ENCODE measurements at places on chromosomes 1 and 21. TPM values are rescaled to one million over a fixed set of nuclear protein-coding genes. Genes with fewer than 3 reads are reported as not detected.
A peak's percentile ranks its signal among the peaks of the same experiment; 100 is the strongest.

The CTTNBP2NL gene
- 12.6 TPM for total RNA-seq

The PRR9 gene
- not detected for total RNA-seq

The NBPF6 gene
- total RNA-seq: not detected

The UTS2 gene
- not detected for total RNA-seq

The LCE1C gene
- not detected for total RNA-seq

The TMPRSS3 gene
- total RNA-seq: not detected

The SPRR5 gene
- total RNA-seq: not detected

The C1QTNF12 gene
- 0.50 TPM for total RNA-seq

The FMN2 gene
- total RNA-seq: not detected

The RGS5 gene
- total RNA-seq: 278 TPM

The LYPD8 gene
- total RNA-seq: not detected

The TSHB gene
- total RNA-seq: not detected

The DNAI4 gene
- total RNA-seq: 8.4 TPM

The XCL2 gene
- not detected for total RNA-seq

The CITED4 gene
- total RNA-seq: 45.4 TPM

The IVL gene
- total RNA-seq: not detected

The LMX1A gene
- total RNA-seq: not detected

DNA sequence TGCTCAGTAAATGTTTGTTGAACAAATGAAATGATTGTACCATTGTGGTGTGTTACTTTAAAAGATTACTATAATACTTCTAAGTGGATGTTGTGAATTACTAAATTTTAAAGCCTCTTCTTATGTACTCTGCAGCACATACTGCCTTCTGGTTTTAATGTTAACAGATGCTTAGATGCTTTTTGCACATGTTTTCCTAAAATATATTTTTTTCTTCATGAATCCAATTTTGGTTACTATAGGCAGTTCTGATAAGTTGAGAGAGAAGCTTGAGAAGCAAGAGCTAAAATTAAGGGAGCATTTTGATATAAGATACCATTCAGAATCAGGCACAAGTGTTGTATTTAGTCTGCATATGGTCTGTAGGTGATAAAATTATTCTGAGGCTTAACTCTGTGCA, 21.3 kb downstream of the CTTNBP2NL start:
- no peak for DNase-seq

DNA sequence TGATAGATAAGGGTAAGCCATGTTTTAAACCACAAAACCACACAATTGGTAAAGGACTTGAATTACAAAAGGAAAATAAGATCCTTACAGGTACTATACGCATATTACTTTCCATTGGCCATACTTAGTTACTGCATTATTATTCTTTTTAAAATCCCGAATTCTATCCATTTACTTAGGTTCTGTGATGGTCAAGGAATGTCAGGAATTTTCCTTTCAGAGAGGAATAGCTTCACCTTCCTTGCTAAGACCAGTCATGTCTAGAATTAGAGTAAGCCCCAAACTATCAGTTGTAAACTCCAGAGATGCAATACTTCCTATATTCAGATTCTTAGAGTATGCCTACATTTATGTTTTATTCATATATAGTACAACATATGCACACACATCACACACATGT, 13.7 kb downstream of the EFCAB7 start:
- no peak for DNase-seq

DNA sequence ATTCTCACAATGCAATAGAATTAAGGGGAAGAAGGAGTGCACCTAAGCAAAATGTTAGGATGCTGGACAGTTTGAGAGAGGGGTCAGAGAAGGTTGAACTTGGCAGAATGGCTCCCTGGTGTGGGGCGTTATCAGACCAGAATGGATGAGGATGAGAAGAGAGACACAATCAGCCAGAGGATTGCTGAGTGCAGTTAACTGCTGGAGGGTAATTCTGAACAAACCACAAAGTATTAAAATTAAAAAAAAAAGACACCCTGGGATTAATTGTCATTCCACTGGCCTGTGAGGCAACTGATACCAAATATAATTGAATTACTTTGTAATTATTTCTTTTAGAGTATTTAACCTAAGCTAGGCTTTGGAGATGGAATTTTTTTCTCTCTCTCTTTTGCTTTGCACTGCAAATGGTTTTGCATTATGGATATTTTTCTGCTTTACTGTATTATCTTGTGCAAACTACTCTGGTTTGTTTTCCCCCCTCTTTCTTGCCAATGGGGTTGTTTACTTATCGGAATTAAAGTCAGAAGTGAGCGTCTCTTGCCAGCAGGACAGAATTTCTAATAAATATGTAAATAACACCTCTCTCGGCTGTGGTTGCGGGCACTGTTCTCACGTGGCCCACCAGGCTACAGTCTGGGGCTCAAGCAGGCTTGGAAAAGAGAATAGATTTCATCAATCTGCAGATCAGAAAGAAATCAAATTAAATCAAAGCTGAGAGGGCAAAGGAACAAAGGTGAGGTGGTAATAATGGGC, 572.9 kb upstream of the CAMK1G start:
- no peak for DNase-seq

DNA sequence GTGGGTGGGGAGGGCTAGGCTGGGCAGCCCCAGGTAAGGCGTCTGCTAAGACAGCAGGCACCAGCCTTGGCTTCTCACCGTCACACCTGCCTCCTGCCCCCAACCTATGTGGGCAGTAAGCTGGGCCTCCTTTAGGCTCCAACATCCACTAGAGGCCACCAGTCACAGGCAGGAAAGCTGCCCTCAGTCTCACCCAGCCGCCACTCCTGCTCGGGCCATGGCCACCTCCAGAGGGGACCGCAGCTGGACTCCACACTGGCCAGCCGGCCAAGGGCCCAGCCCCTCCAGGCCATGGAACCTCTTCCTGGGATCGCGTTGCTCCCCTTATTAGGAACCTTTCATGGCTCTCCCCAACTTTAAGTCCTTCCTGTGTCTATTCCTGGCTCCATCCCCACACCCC, 74.5 kb downstream of the MRPL37 start:
- no peak for DNase-seq

GRCh38 chr1:184992271-184992670, 18.0 kb upstream of the NIBAN1 start:
- DNase-seq: no peak

- peak; percentile 49 for DNase-seq
These were observed 84.2 kb downstream of the EPHB2 start for GRCh38 chr1:22794647-22795365.

GRCh38 chr1:19353596-19353995, 41.5 kb downstream of the SLC66A1 start:
- DNase-seq: no peak

DNA sequence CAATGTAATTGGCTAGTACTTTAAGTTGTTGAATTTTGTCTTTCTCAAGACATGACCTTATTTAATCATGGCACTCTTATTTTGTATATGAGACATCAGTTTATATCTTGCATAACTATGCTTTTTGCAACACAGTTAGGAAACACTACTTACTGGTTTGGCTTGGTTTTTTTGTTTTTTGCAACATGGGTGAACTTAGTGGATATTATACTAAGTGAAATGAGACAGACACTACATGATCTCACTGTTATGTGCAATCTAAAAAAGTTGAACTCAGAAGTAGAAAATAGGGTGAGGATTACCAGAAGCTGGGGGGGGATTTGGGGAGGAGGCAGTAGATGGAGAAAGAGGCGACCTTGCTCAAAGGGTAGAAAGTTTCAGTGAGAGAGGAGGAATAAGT, 132.1 kb downstream of the PLA2G4A start:
- no peak for DNase-seq

DNA sequence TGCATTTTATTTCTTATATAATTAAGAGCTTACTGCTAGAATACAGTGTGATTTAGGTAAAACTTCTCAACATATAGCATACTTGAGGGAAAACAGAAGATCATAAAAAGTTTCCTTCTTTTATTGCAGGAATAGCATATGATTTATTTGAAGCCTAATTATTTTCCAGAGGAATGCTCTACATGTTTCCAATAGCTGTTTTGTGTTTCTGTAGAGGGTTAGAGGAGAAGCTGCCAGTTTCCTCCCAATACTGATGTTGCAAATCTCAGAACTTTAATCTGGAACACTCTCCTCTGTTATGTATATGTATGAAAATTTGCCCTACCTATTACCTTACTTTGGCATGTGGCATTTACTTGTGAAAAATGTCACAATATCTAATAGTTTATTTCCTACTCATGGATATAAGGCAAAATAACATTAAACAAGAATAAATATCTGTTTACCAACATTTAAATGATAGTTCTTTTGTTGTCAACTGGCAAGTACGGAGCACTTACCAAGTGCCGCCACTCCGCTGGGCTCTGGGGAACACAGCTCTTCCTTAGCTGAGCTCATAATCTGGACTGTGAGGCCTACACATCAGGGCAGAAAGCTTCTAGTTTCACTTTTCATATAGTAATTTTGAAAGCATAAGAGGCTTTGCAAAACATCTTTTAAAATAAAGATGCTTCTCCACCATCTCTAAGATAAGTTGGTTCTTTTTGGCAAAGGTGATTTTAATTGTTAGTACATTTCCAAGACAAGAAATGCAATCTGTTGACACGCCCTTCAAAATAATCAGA, 239.8 kb upstream of the C1orf105 start:
- peak; percentile 66 for DNase-seq

DNA sequence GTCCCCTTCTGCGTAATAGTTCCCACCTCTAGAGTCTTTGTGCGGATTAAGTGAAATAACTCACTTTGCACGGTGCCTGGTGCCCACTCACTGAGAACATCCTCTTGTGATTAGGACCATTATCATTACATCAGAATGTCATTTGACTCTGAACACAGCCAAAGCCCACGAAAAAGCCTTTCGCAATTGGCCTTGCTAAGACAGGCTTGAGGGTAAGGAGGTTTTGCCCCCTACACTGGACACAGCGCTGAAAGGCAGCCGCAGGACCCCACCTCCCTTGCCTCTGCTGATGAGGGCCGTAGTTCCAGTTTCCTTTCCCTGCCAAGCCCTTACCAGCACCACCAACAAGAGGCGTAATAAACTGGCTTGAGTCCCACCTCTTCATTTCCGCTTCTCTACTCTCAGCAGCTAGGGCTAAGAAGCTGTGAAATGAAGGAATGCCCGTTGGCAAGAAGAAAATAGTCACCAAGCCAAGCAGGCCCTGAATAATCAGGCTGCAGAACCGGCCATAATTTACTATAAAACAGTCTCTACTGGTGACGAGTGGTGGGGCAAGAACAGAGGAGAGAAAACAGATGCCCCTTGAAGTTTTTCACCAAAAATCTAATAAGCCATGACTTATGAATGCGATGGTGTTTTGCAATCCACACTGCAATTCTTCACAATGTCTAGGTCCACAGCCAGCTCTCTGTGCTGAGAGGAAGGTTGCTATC, 53.1 kb downstream of the SH3GLB1 start:
- no peak for DNase-seq

GRCh38 chr1:94020764-94021579, 100.0 kb downstream of the ABCA4 start:
- no peak for DNase-seq

- DNase-seq: no peak
These were observed 80.0 kb downstream of the JMJD4 start for GRCh38 chr1:227654858-227655752.

GRCh38 chr1:36835017-36835695, 199.2 kb downstream of the GRIK3 start:
- no peak for DNase-seq

DNA sequence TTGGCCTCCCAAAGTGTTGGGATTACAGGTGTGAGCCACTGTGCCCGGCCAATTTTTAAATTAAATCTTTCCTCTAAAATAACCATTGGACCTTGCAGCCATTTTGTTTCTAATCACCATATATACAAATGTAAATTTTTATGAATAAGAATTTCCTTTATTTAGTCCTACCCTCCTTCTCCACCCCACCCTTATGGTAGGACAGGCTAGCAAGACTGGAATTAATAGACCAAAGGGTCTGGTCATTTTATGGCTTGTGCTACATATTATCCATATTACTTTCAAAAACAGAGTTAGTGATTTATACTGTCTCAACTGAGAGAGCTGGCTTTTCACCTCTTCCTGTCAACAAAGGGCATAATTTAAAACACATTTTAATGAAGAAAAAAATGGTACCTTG, 26.5 kb downstream of the L1TD1 start:
- DNase-seq: no peak

DNA sequence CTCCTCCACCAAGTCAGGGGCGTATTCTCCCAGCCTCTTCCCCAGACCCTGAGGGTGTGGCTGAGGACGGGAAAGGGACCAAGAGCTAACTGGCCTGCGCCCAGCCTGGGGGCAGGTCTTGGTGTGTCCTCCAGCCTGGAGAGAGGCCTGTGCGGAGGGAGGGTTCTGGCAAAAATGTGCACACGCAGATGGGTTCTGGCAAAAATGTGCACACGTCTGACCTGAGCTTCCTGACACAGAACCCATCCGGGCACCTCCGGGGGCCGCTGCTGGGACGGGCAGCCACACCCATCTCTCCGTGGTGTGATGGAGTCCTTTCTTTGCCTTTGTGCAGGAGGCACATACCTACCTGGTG, 23.1 kb upstream of the PKP1 start:
- DNase-seq: no peak

- DNase-seq: no peak
These were observed 144.2 kb downstream of the KCNK2 start for GRCh38 chr1:215226757-215227156.

- peak; percentile 94 for DNase-seq
These were observed 382 bp upstream of the RASAL2 start for GRCh38 chr1:178093494-178093950.

DNA sequence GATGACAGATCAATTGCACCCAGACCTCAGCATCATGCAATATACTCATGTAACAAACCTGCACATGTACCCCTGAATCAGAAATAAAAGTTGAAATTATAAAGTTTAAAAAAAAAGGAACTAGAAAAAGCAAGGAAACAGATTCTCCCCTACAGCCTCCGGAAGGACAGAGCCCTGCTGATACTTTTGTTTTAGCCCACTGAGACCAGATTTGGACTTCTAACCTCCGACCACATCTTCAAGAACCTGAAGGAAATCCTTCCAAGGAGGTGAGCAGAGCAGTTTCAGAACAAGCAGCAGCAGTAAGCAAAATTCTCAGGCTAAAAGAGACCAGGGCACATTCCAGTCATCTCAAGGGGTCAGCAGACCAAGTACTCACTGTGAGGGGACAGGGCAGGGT, 54.5 kb downstream of the TM2D1 start:
- no peak for DNase-seq

DNA sequence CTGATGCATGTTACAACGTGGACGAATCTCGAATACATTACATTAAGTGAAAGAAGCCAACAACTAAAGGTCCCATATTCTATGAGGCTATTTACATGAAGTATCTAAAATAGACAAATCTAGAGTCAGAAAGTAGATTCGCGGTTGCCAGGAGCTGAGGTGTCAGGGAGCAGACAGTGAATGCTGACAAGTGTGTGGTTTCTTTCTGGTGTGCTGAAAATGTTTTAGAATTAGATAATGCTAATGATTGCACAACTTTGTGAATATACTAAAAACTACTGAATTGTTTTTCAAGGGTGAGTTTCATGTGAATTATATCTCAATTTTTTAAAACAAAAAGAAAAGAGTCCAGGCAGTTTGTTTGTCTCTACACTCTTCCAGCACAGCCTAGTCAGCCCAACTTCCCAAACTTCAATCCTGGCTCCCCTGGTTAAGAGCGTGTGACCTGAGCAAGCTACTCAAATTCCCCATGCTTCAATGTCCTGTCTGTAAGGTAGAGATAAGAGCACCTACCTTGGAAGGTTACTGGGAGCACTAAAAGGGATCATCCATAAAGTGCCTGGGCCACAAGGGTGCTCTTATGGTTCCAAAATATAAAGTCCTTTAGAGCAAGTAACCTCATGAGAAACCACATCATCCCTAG, 20.9 kb downstream of the HLCS start:
- DNase-seq: no peak

GRCh38 chr1:192555399-192555798, 20.2 kb upstream of the RGS1 start:
- no peak for DNase-seq

- DNase-seq: no peak
These were observed 19.0 kb upstream of the PLEKHG5 start for GRCh38 chr1:6510493-6510892.

Data from left ventricle myocardium superior (tissue), 1 donor.